ENCODE measurements at places on chromosomes 16 and 17.
A peak's percentile ranks its signal among the peaks of the same experiment; 100 is the strongest.

GRCh38 chr17:901964-902363 is 77.6 kb downstream of the NXN start:
- no peak for DNase-seq

DNA sequence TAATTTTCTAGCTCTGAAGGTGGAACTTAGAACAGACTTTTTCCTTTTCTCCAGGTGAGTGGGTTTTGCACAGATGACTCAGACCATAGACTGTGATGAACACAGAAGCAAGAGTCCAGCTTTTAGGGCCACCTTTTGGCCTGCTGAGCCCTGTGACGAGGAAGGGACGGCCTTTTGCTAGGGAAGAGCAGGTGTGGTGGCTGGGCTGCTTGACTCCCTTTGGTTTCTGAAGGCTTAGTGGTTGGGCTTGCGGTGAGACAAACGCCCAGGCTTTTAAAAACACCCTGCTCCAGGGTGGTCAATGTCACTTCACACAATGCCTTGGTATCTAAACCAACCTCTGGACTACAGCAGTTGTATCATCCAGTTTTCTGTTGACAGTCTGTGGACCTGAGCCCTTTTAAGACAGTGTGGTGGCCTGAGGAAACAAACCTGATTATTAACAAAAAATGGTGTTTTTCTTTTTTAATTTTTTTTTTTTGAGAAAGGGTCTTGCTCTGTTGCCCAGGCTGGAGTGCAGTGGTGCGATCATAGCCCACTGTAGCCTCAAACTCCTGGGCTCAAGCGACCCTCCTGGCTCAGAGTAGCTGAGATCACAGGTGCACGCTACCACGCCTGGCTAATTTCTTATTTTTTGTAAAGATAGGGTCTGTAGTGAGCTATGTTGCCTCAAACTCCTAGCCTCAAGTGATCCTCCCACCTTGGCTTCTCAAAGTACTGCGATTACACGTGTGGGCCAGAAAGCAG is 134.0 kb downstream of the SNX29 start:
- DNase-seq, result no peak

DNA sequence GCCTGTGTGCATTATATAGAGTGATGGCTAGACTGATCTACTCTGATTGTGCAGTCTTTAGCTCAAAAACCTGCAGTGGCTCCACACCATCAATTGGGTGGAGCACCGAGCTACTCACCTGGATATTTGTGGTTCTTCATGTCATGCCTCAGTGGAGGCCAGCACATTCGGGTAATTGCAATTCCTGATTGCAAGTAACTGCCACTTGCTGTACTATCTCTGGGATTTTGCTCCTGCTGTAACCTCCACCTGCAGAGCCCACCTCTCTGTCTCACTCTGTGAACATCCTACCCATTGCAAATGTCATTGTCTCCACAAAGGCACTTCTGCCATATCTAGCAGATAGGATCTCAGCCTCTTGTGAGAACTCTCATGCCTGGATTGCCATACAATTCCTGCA is 1.7 kb upstream of the CCL1 start:
- no peak for DNase-seq

GRCh38 chr16:89334461-89334860 is 117.0 kb downstream of the ZNF778 start:
- no peak for DNase-seq

DNA sequence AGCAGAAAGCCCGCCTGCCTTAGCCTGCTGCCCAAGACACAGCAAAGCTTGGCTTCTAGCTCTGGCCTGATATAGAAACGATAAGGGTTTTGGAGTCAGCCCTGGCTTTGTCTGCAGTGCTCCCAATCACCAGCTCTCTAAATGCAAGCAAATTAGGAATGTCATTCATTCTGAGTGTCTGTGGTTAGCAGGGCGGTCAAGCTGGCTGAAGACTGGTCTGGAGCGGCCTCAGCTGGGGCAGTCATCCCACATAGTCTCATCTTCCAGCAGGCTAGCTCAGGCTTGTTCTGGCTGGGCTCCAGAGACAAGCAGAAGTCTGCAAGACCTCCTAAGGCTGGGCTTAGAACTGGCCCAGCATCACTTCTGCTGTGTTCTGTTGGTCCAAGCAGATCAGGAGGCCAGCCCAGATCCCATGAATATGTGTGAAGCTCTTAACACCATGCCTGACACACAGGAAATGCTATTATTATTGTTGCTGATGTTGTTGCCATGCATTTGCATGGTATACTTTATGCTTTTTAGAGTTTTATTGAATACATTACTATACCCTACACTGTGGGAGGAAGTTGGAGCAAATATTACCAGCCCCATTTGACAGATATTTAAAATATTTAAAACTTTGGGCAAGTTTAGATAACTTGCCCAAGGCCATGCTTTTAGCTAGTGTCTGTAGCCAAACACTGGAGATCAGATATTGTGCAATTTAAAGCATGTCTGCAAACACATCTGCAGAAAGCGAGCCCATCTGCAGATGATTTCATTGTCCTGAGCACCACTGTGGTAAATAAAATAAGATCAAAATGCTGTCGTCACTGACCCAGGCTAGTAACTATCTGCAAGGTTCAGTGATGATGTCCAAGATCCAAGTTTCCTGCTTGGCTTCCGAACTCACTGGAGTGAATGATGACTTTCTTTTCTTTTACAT is 24.8 kb downstream of the TMC7 start:
- DNase-seq, result no peak

- no peak for DNase-seq
These were observed 12.6 kb downstream of the MAF start for GRCh38 chr16:79587897-79588296.

DNA sequence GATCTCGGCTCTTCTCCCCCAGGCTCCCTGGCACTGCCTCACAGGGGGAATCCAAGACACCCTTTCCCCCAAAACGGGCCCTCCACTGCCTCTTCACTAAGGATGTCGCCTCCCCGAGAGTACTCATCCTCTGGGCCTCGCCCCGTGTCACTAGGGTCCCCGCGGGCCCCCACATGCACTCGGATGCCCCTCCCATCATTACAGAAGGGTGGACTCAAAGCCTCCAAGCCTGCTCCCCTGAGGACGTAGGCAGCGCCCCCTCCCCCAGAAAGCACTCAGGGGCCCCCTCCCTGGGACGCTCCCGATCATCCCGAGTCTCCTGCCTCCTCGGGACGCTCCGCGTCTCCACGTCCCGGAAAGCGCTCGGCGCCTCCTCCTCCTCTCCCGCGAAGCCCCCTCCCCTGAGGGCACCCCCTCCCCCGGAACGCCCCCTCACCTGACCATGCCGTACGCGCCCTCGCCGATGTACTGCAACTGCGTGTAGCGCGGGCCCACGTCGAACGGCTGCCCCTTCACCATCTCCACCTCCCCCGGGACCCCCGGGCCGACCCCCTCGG is 338 bp downstream of the MAPK3 start:
- peak; percentile 40 for DNase-seq

DNA sequence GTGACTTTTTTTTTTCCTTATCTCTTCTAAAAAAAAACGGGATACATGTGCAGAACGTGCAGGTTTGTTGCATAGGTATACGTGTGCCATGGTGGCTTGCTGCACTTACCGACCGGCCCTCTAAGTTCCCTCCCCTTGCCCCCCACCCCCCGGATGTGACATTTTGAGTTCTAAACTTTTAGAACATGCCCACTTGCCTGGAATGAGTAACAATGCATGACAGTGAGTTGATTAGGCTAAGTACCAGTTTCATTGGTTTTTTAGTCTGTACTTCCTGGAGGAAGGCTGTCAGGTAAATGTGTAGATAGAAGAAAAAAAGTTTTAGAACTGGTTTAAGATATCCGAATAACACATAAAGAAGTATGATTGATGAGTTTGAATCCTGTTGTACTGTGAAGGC is 4.0 kb downstream of the BPTF start:
- no peak for DNase-seq

DNA sequence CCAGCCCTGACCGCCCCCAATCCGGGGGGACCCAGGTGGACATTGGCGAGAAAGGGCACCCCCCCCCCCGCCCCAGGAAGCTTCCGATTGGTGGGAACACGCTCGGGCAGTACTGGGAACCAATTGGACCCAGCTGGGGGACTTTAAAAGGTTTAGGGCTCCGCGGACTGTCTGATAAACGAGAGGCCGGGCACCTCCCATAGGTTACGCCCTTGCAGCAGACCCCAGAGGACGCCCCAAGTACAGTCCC is 245 bp downstream of the TMEM256 start:
- DNase-seq, result no peak

- DNase-seq, result no peak
These were observed 127.1 kb downstream of the CDH13 start for GRCh38 chr16:82753821-82754220.

- no peak for DNase-seq
These were observed 25.5 kb downstream of the MYOCD start for GRCh38 chr17:12691173-12691572.

GRCh38 chr17:40063187-40063771 is 514 bp downstream of the THRA start:
- no peak for DNase-seq

- DNase-seq, result no peak
These were observed 17.4 kb downstream of the RNF213 start for GRCh38 chr17:80277751-80278671.

- DNase-seq, result peak; percentile 85
These were observed 3.8 kb upstream of the TMEM100 start for GRCh38 chr17:55726440-55726839.

GRCh38 chr17:73470316-73470826 is 158.6 kb upstream of the CDC42EP4 start:
- DNase-seq, result peak; percentile 16

DNA sequence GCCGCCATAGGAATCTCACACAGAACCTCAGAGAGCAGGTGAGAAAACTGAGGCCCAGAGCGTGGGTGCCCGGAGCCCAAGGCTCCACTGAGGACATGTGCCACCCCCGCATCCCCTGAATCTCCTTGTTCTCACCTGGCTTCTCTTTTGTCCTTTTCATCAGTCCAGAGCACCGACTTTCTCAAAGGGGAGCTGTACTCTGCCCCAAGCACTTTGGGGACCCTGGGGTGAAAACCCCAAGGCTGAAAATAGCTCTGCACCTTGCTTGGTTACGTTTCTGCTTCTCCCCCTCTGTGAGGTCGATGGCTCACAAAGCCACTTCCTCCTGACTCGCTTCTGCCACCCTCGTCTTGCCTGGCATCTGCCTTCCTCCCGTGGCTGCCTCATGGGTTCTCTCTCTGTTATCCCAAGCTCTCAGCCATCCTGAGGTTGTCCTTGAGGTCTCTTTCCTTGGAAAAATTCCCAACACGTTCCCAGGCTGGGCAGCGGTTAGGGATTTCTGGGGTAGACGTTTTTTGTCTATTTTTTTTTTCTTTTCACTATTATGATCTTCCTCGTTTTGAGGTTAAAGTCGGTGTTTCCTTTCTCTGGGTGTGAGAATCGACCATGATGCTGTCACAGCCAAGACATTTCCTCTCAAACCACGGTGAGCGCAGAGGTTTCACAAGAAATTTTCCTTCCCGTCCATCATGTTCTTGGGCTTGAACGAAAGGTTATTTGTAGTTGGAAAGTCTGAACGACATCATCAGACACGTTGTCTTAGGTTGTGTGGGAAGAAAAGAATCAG is 37.2 kb downstream of the IRF8 start:
- no peak for DNase-seq

DNA sequence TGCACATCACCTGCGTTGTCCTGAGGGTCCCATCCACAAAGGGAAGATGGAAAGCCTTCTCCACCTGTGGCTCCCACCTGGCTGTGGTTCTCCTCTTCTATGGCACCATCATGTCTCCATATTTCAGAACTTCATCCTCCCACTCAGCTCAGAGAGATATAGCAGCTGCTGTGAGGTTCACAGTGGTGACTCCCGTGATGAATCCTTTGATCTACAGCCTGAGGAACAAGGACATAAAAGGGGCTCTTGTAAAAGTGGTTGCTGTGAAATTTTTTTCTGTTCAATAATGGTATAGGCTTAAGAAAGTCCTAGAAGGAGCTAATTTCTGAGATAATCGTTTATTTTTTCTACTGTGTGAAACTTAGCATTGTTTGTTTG is 18.7 kb downstream of the ZNF200 start:
- no peak for DNase-seq

DNA sequence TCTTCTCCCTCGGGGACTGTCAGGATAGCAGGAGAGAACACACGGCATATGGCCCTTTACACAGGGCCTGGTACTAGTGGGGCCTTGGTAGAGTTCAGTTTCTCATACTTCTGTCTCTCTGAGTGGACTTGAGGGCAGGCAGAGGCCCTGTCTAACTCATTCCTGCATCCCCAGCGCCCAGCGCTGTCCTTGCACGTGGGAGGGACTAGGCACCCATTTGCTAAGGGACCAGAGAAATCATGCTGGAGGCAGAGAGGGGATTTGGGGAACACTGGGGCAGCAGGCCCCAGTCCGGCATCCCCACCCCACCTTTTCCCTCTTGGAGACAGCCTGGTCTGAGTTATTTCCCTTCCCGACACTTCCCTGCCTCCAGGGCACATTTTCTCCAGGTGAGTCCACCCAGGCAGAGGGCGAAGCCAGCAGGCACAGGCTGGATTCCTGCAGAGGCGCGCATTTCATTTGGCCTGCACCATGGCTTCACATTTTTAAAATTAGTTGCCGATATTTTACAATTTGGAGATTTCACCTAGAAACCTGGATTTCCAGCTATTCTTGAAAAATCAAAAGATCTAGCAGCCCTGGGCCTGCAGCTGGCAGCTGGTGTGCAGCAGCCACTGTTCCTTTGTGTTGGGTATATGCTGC is 9.7 kb upstream of the NKD1 start:
- no peak for DNase-seq

DNA sequence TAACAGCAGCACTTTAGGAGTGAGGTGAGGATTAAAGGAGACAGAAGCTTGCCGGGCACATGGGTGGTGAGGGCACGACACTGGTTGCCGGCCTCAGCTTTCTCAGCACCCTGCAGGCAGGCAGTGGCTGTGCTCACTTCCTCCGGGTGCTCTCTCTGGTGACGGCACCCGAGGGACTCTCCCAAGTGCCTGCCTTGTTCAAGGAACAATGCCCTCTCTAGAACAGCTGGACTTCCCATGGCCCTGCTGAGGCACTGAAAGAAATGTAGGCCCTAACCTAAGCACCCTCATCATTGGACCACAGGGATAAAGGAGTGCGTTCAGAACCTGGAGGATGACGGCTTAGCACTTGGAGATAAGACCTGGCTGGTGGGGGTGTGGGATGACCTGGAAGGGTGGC is 72.7 kb downstream of the N4BP1 start:
- no peak for DNase-seq

- DNase-seq, result no peak
These were observed 146.3 kb upstream of the AXIN2 start for GRCh38 chr17:65707780-65708179.

- DNase-seq, result no peak
These were observed 24.0 kb downstream of the IGF2BP1 start for GRCh38 chr17:49021095-49021767.

DNA sequence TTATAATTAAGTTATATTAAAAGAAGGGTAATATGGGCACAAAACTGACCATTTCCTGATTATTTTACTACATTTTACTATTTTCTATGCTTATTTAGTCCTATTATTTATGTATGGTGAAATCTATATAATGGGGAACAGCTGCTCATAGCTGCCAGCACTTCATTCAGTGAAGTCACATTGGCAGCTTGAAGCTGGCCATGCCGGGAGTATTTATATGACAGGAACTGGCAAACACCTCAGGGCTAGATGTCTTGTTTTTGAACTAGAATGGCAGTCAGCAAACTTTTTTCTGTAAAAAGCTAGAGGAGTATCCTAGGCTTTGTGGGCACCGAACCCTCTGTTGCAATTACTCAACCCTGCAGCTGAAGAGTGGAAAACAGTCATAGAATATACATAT is 104.1 kb downstream of the CDH13 start:
- DNase-seq, result no peak

Measured in NCI-H2081 (cell line).